Left hindlimb (tissue), 1 donor: ENCODE measurements at places on chromosomes 7 and 10.

- DNase-seq = no peak
Observed at GRCh38 chr7:77783545-77783944, 14.7 kb downstream of the TMEM60 start.

- peak; percentile 61 for DNase-seq
Observed at GRCh38 chr10:30591249-30591670, 38.3 kb downstream of the LYZL2 start.

- peak; percentile 55 for DNase-seq
Observed at GRCh38 chr10:103542764-103543616, 49.5 kb downstream of the NEURL1 start.

DNA sequence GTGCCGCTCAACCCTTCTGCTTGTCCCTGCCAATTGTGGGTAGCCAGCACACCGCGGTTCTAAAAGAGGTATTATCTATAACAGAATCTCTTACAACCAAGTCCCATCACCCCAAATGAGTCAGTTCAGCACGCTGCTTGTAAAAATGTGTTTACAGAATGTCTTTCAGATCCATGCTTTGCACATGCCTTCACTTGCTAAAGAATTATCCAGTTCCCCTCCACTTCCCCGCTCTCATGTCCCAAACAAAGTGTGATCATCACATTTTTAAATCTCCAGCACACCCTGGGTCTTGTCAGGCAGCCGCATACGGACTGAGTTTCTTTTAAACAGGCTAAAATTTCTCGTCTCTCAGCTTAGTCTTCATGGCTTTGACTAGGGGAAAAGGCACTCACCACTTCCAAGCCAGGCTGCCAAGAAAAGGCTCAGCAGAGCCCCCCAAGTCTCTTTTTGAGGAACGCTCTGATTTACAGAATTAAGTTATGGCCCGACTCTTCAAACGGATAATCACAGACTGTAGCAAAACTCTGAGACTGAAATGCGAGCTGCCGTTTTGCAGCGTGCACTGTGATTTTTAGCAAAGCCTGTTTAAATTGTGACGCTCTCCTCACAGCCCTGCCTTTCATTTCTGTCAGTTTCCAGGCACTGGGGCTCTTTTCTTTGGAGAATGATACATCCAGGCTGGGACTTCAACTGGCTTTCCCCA is 29.8 kb upstream of the FGFR2 start:
- no peak for DNase-seq

DNA sequence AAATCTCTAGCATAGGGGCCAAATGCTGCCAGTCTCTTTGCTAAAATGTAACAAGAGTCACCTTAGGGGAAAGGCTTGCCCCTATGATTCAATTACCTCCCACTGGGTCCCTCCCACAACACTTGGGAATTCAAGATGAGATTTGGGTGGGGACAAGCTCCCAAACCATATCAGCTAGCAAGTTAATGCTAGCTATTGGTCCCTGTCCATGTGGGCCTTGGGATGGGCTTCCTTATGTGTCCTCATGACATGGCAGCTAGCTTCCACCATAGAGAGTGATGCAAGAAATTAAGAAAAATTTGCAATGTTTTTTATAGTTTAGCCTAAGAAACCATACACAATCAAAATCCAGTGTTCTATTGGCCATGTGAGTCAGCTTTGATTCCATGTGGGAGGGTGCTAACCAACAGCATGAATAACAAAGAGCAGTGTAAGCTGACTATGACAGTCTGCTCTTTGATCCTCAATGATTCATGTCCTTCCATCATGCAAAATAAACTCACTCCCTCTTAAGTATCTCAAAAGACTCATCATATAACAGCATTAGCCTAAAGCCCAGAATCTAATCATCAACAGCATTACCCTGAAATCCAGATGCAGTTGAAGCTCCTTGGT is 21.7 kb upstream of the ZNF365 start:
- DNase-seq = no peak

DNA sequence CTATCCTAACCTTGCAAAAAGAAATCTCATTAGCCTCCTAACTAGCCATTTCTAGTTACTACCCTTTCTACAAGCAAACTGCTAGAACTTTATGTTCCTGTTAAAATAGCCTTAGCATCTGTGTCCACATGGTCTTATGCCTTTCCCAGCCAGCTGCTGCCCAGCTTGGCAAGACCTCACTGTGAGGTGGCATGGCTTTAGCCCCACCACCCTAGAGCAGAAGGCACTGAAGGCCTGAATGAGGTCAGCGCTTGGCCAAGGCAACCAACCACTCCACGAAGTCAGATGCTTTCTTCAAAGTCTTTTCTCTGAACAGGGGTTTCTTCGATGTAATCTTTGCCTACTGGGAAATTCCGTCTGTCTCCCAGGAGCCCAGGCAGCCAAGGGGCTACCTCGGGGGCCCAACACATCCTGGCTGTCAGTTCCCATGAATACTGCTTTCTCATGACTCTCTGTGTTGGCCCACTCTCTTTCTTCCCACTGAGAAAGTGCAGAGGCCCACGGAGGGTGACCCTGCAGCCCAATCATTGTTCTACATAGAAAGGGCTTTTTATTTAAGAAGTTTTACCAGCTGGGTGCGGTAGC is 41.6 kb downstream of the POLR3A start:
- no peak for DNase-seq
